Glomerular endothelial cell (primary cell): ENCODE measurements at places on chromosomes 5 and 9.

DNA sequence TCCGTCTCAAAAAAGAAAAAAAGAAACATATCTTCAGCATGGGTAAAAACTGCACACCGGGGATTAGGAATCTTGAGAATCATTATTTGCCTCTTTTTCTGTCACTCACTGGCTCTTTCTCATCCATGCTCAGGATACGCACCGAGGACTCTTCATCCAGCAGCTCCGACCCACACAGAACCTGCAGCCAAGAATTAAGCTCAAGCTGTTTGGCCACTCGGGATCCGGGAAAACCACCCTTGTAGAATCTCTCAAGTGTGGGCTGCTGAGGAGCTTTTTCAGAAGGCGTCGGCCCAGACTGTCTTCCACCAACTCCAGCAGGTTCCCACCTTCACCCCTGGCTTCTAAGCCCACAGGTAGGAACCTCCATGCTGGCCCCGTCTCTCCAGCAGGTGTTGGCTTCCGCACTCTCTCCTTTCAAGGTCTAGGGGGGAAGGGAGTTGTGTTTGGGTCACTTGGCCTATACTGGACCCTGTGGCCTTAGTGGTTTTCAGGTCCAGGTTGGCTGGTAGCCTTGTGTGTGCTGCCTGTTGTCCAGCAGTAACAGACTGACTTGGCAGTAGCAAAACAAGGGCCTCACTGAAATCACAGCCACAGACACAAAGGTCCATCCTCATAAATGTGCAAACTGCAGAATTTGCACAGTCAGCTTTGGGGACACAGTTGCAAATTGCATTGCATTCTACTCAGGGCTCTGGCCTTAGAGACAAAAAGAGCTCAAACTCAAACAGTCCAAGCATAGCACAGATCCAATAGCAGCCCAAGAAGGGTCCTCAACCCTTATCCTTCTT is 44.5 kb upstream of the CTSL start:
- no peak for DNase-seq

DNA sequence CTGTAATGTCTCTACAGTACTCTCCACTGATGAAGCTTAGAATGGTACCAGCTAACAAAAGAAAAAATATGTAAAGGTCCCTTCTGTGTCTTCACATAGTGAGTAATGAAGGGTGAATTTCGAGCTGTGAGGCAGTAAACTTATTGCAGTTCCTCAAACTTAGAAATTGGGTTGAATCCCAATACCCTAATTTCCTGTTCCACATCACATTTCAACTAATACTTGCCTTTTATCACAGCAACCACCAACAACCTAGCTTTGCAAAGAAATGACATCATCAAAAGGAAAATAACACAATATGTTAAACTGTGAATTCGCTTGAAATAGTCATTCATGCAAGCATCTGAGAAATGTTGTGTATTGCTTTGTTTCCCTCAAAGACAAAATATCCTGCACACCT is 9.4 kb upstream of the TNFAIP8 start:
- no peak for DNase-seq

DNA sequence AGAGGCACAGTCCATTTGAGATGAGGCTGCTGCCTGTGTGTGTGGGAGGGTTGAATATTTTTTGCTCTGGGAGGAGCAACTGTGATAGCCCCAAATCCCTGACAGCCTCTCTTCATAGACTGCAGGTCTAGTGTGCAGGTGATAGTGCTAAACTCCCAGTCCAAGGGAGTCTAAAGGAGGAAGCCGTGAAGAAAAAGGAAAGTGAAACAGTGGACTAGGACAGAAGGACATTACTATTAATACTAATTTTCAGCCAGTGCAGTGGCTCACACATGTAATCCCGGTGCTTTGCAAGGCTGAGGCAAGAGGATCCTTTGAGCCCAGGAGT is 295.0 kb downstream of the PDE4D start:
- DNase-seq: no peak

DNA sequence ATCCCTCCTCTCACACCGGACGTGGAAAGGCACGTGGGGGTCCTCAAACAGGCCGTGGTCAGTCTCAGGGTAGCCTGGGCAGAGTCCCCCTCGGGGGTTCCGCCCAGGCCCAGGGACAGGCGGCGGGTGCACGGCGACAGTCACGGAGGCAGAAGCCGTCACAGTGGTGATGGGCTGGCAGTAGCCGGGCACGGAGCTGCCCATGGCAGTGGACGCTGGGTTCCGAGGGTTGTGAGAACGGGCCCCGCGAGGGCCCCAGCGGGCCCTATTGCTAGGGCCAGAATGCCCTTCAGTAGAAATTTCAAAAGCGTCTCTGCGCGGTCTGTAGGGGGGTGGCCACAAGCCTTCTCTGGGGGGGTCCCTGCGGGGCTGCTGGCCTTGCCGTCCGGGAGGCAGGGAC is 69.8 kb downstream of the PTCH1 start:
- DNase-seq: no peak
